Posterior vena cava (tissue), 2 donors: ENCODE measurements at places on chromosomes 16 and 17. TPM values are rescaled to one million over a fixed set of nuclear protein-coding genes. Genes with fewer than 3 reads are reported as not detected.

GRCh38 chr16:7487574-7488323 is 155.1 kb downstream of the RBFOX1 start:
- no peak for DNase-seq

- DNase-seq = no peak
These were observed 50.1 kb downstream of the BRIP1 start for GRCh38 chr17:61813211-61813610.

- no peak for DNase-seq
These were observed 174.6 kb downstream of the TOX3 start for GRCh38 chr16:52372313-52372712.

- no peak for DNase-seq
These were observed 272.8 kb downstream of the WWOX start for GRCh38 chr16:78372277-78372676.

Gene DLX3
- total RNA-seq = not detected
